ENCODE measurements at places on chromosomes 3 and 15.
A peak's percentile ranks its signal among the peaks of the same experiment; 100 is the strongest.

DNA sequence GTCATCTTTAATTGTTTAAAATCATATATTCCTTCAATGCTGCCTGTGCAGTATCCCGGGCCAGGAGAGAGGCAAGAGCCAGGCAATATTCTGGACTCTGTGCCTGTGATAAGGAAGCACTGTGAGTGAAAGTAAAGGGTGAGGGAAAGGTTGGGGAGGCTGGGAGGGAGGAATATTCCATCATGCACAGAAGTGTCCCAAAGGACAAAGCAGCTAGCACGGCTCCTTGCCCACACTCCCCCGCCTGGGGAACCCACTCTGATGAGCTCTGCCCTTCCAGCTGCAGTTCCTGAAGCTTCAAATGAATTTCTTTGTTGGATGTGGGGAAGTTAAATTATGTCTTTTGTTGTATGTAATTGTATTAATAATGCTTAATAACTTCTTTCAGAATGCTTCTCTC lies 1.5 kb upstream of the PRICKLE2 start:
- peak; percentile 39 for DNase-seq

- DNase-seq, result no peak
Observed at GRCh38 chr3:56052188-56052587, 416.1 kb downstream of the ERC2 start.

GRCh38 chr15:75688831-75689230 lies 23.8 kb downstream of the CSPG4 start:
- DNase-seq, result no peak

GRCh38 chr15:52095597-52096262 lies 16.8 kb downstream of the BCL2L10 start:
- DNase-seq, result no peak

DNA sequence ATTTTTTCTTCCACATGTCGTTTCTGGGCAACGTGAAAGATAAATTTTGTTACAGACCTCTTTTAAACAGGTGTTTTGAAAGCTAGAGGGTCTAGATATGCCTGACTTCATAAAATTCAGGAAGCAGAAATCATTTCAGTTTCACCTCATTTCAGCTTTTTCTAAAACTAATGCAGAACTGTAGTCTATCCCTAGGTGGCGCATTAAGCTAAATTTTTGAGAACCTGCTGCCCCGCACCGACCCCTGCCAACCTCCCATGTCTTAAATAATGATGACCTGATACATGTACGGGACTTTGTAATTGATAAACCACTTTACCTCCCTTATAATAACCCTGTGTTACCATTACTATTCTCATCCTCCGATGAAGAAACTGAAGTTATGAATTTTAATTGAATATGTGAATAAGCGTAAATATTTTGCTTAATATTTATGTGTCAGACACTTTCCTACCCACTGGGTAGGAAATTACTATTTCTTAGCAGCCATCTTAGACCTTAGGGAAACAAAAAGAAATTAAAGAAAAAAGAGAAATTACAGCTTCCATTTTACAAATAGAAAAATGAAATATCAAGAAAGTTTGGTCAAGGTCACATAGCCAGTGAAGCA lies 78.7 kb upstream of the GCNT3 start:
- DNase-seq, result peak; percentile 40

DNA sequence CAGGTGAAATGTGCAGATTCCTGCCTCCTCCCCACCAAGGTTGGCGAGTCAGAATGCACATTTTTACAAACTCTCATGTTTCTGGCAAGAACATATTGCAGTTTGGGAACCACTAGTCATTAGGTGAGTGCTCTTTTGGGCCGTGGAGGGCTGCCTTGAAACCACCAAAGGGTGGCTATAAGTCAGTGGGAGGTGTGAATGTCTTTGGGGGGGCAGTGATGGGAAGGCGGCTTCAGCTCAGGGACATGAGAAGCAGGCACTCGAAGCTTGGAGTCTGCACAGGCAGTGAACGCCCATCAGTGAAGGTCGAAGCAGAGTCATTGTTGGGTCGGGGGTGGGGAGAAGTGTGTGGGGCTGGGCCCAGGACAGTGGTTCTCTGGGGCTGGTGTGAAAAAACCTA lies 1.1 kb downstream of the NOX5 start:
- no peak for DNase-seq

DNA sequence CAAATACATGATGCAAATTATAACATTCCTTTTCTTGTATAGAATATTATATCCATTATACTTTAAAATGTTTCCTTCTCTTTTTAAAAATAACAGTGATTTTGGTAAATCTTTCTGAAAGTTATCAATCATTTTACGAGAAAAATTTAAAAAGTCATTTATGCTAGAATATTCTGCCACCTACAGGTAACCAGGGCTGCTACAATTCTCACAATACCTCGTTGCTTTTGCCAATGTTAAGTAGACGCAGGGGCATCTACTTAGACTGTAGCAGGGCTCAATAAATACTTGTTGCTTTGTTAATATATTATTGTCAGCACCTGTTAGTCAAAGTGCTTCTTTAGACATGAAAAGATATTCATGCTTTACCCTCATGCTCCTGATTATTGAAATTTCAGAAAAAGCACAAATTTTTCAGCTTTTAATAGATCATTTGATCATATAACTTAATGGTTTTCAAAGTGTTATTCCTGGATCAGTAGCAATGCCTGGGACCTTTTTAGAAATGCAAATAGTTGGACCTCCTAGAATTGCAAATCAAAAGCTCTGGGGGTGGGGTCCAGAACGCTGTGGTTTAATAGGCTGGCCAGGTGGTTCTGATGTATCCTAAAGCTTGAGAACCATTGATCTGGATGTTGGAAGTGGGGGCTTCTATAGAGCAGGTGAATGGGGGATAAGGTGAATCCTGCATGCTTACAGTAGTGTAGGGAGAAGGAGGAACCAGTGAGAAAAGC lies 223.6 kb upstream of the PDZRN3 start:
- no peak for DNase-seq

DNA sequence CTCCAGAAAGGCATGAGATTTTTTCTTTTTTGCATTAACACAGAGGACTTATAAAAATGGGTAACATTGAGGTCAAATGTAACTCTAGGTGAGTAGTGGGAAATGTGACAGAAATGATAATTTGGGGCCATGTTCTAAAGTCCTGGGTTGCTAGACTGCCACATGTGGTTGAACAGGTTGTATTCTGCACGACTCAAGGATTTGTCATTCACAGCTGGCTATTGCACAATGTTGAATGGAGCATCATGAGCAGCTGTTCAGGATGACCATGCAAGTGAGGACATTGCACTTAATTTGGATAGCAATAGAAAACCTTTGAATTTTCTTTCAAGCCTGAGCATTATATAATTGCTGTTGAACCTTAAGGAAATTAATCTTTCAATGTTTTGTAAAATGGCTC lies 396.6 kb downstream of the NAALADL2 start:
- no peak for DNase-seq

DNA sequence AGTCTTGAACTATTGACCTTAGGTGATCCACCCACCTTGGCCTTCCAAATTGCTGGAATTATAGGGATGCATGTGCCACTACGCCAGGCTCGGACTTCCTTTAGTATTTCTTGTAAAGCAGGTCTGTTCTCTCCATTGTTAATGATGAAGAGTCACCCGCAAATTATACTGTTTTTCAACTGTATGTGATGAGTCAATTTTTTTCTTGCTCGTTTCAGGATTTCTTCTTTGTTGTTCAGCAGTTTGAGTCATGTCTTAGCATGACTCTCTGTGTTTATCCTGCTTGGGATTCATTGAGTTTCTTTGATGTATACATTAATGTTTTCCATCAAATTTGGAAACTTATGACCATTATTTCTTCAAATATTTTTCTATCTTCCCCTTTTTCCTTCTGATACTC lies 28.9 kb downstream of the GRAMD1C start:
- no peak for DNase-seq

DNA sequence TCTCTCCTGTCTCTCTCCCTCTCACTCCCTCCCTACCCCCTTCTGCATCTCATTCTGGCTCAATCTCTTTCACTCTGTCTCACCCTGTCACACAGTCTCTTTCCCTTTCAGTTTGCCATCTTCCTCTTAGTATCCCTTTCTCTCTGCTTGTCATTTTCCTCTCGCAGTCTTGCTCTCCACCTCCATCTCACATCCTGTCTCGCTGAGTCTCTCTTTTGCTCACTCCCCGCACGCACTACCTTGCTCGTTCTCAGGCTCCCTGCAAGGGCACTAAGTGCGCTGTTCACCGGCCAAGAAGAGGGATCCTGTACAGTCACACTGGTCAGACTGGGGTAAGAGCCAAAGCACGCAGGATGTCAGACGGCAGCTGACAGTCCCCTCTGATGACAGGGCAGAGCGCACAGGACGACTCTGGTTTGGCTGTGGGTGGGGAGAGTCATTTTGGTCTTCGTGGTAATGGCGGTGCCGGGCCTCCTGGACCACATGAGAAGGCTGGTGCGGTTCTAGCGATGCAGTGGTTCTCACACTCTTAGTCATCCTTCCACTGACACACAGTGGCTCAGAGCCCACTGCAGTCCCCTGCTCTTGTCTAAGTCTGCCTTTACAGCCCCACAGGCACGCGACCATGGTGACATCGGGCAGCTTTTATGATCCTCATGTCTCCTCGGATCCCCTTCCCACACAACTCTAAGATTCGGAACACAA lies 356.8 kb downstream of the FOXP1 start:
- DNase-seq, result no peak

DNA sequence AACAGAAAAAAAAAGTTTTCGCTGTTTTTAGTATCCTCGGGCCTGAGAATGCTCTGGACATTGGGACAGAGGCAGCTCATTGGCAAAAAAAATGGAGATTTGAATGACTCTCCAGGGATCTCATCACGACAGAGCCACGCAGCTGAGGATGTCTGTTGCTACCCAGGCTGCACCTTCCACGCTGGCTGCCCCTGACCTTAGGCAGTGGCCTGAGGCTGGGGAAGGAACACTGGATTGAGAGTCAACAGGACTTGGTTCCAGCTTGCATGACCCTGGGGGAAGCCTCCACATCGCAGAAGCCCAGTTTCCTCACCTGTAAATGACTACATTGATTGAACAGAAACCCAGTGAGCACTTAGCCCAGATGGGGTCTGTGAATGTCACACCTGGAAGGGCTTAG lies 8.7 kb upstream of the ACSBG1 start:
- DNase-seq, result no peak

GRCh38 chr15:98881526-98882520 lies 125.8 kb downstream of the PGPEP1L start:
- DNase-seq, result no peak

DNA sequence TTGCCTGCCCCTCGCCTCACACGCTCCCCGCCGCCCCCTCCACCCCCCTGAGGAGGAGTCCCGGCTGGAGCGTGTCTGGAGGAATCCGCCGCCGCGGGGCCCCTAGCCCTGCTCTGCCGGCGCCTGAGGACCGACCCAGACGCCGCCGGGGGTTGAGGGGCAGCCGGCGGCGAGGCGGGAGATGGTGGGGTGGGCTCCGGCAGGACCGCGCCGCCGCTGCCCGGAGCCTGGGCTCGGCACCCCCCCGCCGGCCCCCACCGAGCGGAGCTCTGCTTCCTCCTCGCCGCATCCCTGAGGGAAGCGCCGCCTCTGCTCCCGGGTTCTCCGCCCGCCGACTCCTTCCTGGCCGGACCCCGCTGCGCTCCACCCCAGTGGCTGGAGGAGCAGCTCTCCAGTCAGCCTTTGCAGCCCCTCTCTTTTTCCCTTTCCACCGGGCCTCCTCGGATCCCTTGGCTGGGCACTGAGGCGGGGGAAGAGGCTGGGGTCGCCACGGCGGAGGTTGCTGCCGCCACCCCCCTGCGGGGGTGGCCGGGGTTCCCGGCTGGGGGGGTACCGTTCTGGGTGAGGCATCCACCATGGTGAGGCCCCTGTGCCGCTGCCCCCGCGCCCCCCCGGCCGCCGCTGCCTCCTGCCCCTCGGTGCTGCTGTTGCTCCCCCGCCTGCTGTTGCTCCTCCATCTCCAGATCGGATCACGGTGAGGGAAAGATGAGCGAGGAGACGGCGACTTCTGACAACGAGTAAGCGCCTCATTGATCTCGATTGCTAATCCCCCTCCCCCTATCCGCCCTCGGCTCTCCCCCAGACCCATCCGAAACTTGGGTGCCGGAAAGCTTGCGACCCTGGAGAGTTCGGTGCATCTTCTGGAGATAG lies at the start of gene SPRED1:
Gene SPRED1, plus strand, starts transcription at position 356 of the 870 bp plus-strand sequence. Its CDS starts 350 bp downstream, at position 706.
- DNase-seq, result peak; percentile 81
